ENCODE measurements at places on chromosomes 12 and 14.

GRCh38 chr14:60532442-60532841, 23.5 kb downstream of the SIX6 start:
- no peak for DNase-seq

DNA sequence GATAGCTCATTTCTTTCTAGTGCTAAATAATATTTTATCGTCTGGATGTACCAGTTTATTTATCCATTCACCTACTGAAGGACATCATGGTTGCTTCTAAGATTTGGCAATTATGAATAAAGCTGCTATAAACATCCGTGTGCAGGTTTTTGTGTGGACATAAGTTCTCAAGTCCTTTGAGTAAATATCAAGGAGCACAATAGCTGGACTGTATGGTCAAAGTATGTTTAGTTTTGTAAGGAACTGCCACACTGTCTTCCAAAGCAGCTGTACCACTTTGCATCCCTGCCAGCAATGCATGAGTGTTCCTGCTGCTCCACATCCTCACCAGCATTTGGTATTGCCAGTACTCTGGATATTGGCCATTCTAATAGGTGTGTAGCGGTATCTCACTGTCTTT, 447.4 kb downstream of the MED13L start:
- no peak for DNase-seq

DNA sequence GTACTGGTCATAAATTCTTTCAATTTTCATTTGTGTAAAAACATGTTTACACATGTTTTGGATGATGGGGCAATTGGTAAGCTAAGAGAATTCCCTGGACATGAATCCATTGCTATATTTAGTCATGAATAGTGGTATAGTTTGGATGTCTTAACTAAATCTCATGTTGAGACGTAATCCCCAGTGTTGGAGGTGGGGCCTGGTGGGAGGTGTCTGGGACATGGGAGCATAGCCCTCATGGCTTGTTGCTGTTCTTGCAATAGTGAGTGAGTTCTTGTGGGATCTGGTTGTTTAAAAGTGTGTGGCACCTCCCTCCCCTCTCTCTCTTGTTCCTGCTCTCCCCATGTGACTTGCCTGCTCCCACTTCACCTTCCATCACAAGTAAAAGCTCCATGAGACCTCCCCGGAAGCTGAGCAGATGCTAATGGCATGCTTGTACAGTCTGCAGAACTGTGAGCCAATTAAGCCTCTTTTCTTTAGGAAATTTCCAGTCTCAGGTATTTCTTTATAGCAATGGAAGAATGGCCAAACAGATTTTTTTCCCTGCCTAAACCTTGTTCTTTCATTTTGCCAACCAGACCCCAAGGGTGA, 33.6 kb downstream of the CTSG start:
- DNase-seq, result no peak

- no peak for DNase-seq
Observed at GRCh38 chr14:60654334-60654821, 5.1 kb upstream of the SIX1 start.

- DNase-seq, result peak; percentile 31
Observed at GRCh38 chr14:61476754-61477410, 155.5 kb downstream of the PRKCH start.

DNA sequence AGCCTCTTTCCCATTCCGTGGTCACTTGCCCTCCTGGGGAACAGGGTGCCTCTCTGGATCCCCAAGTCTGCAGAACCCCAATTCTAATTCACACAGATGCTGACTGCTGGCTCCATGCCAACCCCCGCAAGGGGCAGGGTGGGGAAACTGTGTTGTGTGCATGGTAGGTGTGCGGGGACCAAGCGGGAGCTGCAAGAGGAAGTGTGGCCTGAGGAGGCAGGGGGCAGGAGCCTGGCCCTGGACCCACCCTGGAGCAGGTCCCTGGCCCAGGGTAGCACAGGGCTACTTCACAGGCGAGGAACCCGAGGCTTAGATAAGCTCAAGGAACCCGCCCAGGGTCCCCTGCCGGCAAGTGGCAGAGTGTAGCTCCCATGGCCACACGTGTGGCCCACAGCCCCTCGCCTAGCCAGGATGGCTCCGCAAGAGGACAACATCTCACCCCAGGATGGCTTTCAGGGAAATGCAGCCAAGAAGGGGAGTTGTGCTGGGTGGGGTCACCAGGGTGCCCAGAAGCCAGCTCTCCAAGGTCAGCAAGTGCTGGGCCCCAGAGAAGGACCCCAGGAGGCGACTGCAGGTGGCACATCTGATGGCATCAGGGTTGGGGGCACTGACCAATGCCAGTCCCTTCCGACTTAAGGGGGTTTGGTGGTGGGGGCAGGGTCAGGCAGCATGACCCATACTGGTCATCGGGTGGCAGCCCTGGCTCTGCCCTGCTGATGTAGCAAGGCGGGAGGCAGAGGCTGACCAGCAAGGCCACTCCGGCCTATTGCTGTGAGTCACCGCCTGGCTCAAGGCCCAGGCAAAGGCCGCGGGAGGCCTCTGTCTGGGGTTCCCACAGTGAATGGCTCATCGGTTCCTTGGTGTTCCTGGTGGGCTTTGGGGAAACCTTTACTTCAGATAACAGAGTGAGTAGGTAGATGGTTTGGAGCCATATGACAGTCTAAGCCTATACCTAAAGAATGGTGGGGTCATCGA, 37.3 kb upstream of the EML1 start:
- peak; percentile 67 for DNase-seq

DNA sequence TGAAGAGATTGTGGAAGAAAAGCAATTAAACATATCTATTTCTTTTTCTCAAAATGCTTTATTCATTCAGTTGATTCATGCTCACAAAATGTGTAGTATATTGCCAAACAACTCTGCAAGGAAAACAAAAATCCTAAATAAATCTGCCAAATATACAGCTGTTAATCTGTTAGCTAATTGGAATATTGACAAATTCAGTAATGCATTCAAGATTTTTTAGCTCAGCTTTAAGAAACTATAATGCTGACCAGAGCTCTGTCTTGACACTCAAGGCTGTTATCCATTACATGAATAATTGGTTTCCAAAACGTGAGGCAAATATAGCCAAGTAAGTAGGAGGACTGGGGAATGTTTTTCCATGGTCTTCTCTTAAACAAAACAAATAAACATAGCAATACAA, 146.8 kb downstream of the TMTC2 start:
- DNase-seq, result no peak

- DNase-seq, result no peak
Observed at GRCh38 chr14:86601813-86602212, 1071.9 kb downstream of the FLRT2 start.

DNA sequence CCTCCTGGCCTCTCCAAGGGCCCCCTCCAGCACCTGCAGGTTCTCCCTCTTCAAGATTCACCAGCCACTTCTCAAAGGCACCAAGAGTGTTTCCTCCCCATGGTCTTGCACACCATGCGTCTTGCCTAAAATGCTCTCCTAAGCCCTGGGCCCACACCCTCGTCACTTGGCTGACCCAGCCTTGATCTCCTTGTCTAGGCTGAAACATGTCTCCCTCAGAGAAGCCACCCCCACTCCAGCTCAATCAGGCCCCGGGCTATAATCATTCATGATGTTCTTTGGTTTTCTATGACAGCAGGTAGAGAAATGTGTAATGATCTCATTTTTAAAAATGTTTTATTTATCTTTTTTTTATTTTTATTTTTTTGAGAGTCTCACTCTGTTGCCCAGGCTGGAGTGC, 88.1 kb downstream of the EFCAB11 start:
- DNase-seq, result no peak

DNA sequence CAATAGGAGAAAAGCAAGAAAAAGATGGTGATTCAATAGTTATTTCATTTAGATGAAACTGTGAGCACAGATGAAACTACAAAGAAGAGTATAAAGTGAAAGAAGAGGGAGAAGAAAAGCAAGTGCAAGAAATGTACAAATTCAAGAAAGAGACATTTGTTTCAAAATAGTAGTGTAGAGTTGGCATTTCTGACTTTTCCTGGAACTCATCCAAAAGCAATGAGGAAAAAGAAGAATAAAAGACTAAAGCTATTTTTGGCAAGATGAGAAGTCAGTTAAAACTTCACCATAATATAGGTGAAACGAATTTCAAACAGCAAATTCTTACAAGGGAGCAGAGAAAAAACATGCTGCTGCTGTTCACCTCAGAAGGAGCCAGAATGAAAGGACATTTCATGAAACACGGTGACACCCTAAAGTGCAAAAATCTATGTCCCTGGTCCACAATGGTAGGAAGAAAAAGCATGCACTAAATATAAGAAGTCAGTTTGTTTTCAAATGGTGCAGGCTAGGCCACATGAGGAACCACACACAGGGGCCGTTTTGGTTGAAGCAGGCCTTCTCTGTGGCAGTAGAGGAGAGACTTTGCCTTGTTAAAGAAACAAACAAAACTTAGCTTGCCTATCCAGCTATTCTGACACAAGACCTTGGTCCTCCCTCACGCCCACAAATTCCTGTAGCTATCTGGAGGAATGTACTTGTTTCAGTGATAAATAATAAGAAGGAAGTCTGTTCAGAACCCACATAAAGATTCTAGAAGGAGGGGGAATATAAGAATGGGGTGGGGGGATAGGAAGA, 11.1 kb upstream of the CMAS start:
- no peak for DNase-seq

- DNase-seq, result no peak
Observed at GRCh38 chr12:27425306-27425705, 21.2 kb upstream of the SMCO2 start.

- no peak for DNase-seq
Observed at GRCh38 chr14:88195676-88196075, 127.4 kb downstream of the KCNK10 start.

DNA sequence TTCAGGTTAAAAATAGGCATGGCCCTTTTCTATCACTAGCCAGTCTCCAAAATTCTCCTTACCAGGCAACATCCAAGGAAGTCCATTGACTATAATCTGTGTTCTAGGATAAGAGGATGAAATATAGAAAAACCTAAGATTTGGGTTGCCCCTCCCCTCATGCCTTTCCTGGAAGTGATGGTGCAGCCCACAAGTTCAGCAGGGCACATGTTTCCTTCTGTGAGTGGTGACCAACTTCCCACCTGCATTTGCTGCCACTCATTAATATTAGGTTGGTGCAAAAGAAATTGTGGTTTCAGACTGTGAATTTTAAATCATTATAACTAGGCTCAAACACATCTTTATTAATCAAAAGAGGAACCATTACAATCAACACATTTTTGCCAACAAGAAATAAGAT, 250.5 kb upstream of the FKBP4 start:
- DNase-seq, result no peak

DNA sequence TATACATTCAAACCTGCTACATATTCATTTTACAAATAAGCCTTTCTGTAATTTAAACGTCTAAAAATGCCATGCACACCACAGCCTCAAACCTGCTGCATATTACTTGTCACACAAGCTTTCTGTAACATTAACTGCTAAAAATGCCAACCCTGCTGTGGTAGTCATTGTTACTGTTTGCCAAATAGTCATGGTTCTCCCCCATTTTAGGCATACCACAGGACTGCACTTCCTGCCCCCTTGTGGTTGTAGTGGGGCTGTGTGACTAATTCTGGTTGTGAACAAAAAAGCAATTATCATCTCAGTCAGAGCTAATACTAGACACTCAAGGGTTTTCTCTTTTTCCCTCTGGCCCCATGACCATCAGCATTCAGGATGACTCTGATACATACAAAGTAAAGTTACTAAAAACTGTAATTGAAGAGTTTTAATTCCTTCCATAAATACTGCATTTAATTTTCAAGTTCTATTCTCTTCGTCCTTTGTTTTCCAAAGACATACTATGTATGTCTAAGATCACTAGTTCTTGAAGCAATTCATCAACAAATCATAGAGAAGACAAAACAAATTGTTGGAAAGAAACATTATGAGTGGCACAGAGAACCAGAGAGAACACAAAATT, 5.7 kb upstream of the SLC35F4 start:
- DNase-seq, result no peak

- DNase-seq, result peak; percentile 80
Observed at GRCh38 chr14:93729993-93730392, 58.3 kb downstream of the PRIMA1 start.

DNA sequence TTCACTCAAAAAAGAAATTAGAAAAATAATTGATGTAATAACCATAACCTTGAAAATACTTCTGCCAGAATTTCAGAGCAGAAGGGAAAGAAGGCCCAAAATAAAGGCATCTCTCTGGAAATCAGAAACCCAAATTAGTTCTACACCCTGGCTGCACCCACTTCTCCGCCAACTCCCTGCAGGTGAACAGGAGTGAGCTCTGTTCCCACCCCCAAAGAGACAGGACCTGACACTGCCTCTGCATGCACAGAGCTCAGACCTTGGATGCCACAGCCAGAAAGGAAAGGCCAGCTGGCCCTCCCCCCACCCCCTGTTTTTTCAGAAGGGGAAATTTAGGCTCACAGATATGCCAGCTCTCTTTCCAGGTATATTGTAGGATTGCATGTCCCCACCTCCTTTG, 228.2 kb downstream of the BCL11B start:
- DNase-seq, result no peak

- no peak for DNase-seq
Observed at GRCh38 chr14:75662966-75663365, 1.9 kb downstream of the TTLL5 start.

DNA sequence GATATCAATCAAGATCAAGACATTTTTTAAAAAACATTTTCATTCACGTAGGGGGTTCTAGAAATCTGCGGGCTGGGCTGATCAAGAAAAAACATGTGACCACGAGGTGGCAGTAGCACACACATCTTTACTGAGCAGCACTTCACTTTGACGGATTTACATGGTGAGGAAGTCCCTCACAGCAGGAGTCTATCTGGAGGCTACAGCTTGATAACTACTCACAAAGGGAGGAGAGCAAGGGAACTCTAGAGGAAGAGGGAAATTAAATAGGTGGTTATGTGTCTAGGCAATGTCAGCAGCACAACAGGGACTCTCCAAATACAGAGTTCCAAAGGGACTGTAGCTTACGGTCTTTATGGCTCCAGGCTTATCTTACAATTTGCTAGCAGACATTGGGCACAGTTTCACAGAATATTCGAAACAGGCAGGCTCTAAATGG, 248.1 kb downstream of the DPY19L2 start:
- no peak for DNase-seq

DNA sequence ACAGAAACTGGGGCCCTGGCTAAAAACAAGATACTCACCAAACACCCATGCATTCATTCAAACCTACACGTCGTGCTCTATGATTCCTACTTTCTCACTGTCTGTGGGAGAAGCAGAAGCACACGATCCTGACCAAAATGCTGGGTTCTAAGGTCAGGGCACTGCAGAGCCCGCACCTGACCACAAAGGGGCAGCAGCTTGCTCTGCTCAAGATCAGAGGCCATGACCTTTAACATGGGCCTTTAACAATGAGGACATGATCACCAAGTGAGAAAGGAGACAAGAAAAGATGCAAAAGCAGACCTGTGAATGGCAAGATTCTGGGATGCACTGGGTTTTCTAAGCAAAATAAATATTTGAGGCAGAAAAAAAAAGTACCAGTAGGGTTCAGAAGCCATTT, 40.1 kb upstream of the VPS33A start:
- no peak for DNase-seq

GRCh38 chr12:4272424-4273272, 914 bp upstream of the CCND2 start:
- DNase-seq, result peak; percentile 52
